GDM1 (cell line): ENCODE measurements at places on chromosomes 7 and 10.

DNA sequence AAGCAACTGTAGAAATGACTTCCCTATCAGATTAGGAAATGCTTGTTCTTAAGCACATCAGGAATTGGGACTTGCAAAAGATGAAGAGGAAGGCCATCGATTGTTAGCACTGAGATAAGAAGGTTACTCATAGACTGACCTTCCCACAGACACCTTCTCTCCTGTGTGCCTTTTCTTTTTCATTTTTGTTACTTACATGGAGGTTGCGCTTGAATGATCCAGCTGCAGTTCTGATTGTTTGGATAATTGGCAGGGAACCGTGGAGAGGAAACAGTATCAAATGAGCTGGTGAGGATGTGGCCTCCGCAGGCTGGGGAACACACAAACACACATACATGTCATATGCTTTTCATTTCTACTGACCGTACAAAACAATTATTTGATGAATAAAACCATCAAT, 134.9 kb upstream of the RSU1 start:
- no peak for DNase-seq

DNA sequence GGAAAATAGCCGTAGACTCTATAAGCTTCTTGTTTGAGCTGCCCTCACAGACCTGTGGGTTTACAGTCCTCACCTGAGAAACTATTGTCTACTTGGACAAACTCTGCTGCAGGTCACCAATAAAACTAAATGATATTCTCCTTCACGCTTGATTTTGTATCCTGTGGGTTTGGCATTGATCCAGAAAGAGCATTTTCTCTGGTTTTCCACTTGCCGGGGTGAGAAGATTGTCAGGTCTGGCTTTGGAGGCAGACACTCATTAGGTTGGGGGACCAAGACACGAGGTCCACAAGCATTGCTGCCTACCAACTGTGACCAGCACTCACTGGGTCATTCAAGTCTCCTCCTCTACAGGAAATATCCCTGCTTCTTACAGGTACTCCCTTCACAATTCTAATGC, 68.5 kb downstream of the CDC14C start:
- no peak for DNase-seq

- no peak for DNase-seq
Measured at GRCh38 chr10:11086177-11086840, 68.6 kb downstream of the CELF2 start.

GRCh38 chr7:121634356-121634755, 238.2 kb upstream of the FAM3C start:
- DNase-seq = no peak

DNA sequence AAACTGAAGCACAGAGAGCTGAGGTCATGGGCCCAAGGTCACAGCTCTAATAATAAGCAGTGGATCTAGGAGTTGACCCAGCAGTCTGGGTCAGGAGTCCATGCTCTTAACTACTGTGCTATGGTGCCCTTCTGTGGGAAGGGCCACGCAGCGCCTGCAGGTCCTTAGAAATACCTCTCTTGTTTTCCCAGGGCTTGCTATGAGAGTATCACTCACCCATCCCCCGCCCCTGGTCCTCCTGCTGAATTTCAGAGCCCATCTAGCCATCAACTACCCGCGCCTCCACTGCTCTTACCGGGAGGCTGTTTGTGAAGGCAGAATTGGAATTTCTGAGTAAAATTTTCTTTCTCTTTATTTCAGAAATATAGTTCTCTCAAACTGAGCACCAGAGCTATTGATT, 27.3 kb upstream of the CRHR2 start:
- DNase-seq = no peak

GRCh38 chr7:1843921-1844335, 173.9 kb downstream of the ELFN1 start:
- DNase-seq = no peak

GRCh38 chr10:124039483-124040013, 53.9 kb downstream of the CHST15 start:
- no peak for DNase-seq
